ENCODE measurements at places on chromosomes 1 and 21. TPM values are rescaled to one million over a fixed set of nuclear protein-coding genes. Genes with fewer than 3 reads are reported as not detected.

GRCh38 chr1:39694026-39694425 lies 2.8 kb upstream of the HPCAL4 start:
- DNase-seq: no peak
- no peak overlapping the region for H3K27ac ChIP-seq
- H3K27me3 ChIP-seq: peaks cover 100% of the 10 kb centered on the region
- H3K4me3 ChIP-seq: no peak overlapping the region

DNA sequence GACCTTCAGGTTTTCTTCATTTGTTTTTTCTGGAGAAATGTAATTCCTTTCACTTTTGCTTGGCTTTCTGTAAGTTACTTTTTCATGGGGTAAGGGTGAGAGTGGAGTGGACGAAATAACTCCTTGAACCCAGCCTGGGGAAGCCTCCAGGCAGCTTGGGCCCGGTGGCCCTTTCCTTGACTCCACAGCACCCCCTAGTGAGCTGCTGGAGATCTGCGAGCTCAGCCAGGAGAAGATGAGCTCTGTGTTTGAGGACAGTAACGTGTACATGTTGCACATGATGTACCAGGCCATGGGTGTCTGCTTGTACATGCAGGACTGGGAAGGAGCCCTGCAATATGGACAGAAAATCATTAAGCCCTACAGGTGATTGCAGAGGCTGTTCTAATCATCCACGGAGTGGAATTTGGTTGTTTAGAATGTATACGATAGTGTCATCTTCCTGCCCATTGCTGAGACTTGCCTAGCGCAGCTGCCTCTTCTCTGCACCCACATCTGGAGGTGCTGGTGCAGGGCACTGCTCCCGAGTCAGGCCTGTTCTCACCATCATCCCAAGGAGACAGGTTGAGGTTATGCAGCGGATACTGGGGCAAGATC lies 51.0 kb downstream of the SMYD2 start:
- no peak overlapping the region for H3K27ac ChIP-seq
- DNase-seq: peak; percentile 87
- H3K4me3 ChIP-seq: no peak overlapping the region
- peaks cover 14% of the 10 kb centered on the region for H3K36me3 ChIP-seq
- H3K4me1 ChIP-seq: no peaks in the 10 kb centered on the region
- H3K27me3 ChIP-seq: no peaks in the 10 kb centered on the region

DNA sequence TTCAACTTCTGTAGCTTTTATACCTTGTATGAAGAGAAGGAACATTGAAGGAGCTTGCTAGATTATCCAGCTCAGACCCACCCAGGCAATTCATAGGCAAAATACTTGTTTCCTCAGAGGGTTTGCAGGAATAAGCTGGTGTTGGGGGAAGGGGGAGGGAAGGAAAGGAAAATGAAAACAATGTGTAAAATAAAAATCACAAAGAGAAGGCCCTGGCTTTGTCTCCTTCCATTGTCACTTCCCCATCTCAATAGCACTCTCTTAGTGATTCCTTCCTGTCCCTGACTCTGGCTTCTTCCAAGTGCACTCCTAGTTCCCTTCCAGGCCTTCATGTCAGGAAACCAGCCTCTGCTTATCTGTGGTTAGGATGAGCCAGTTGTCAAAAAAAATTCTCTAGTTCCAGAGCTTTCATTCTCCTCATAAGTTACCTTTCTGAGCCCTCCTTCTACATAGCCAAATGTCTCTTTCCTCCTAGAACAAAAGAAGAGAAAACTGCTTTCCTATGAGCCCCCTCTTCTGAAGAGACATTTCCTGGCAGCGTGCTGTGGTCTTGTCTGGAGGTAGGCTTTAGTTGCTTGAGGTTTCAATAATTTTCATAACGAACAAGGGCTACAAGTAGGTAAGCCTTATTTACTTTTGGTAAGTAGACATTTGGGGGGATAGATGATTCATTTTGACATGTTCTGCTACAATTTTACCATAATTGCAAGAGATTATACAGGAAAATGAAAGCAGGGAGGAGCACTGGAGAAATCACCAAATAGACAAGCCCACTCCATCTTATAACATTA lies 45.7 kb downstream of the FASLG start:
- no peak overlapping the region for H3K27ac ChIP-seq
- H3K27me3 ChIP-seq: no peaks in the 10 kb centered on the region
- H3K36me3 ChIP-seq: no peaks in the 10 kb centered on the region
- DNase-seq: no peak

- H3K36me3 ChIP-seq: no peaks in the 10 kb centered on the region
- peak; percentile 92 for DNase-seq
- H3K27me3 ChIP-seq: no peaks in the 10 kb centered on the region
- H3K4me1 ChIP-seq: peaks cover 5% of the 10 kb centered on the region
Observed at GRCh38 chr21:45970674-45971615, 10.6 kb upstream of the COL6A1 start.

DNA sequence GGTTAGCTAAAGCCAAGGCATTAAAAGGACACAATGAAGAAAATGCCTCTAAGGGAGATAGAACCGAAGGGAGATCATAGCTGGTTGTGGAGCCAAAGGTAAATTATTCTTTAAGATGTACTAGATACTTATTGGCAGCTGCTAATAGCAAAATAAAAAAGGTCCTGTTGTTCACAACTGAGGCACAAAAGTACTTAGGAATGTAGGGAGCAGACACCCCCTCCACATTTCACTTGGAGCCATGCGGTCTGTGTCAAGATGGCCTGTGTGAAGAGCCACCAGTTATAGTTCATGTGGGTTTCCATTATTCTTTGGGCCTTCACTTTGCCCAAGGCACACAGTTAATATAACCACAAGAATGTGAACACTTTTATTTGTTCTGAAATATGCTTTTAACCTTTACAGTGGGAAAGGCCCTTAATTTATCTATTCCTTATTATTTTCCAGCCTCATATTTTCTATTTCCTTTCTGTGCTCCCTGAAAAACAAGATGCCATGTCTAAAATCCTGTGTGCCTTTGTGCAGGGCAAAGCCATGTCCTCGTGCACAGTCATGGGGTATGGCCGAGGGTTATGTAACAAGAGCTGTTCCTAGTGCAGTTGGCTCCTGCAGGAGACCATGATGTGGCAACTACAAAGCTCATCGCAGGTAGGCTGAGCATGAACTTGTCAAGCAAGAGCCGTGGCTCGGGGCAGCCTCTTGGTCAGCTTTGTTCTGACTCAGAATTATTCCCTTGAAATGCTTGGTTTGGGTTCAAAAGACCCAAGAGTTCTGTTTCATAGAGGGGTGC lies 16.2 kb upstream of the WDR26 start:
- no peaks in the 10 kb centered on the region for H3K36me3 ChIP-seq
- H3K4me3 ChIP-seq: no peak overlapping the region
- no peak overlapping the region for H3K27ac ChIP-seq
- H3K4me1 ChIP-seq: no peaks in the 10 kb centered on the region
- H3K27me3 ChIP-seq: no peaks in the 10 kb centered on the region

DNA sequence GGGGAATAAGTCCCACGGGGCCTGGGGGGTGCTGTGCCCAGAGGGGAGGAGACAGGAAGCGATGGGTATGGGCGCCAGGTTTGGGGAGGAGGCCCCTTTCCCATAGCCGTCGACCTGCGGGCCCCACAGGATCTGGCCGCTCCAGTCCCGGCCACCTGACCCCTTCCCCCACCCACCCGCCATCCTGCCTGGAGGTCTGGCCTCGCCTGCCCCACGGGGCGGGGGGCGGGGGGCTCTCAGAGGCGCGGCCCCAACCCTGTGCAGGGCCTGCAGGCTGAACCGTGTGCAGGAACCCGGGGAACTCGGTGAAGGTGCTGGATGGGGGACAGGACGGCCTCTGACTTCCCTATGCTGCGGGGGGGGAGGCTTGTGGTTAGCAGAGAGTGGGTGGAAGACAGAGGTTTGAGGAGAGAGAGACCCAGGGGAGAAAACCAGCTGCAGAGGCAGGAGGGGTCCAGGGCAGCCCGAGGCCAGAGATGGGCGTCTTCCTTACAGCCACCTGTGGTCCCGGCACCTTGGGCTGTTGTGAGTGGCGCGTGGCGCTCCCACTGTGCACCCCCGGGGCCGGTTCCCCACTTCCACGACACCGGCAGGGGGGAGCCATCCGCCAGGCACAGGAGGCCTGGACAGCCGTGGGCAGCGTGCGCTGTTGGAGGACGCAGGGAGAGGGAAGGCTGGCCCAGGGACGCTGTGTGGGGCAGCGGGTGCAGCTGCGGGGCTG lies 2.5 kb upstream of the TNFRSF18 start:
- no peak overlapping the region for H3K4me3 ChIP-seq
- no peak for DNase-seq
- H3K27me3 ChIP-seq: peaks cover 28% of the 10 kb centered on the region
- no peaks in the 10 kb centered on the region for H3K4me1 ChIP-seq
- no peaks in the 10 kb centered on the region for H3K36me3 ChIP-seq
- H3K27ac ChIP-seq: no peak overlapping the region

MAP3K21 gene
- 9.4 TPM for total RNA-seq

RASSF5 gene
- 0.26 TPM for total RNA-seq

LORICRIN gene
- not detected for total RNA-seq
